ENCODE measurements at places on chromosomes 5 and 9.

- no peak for DNase-seq
Observed at GRCh38 chr5:115022303-115022702, 147.4 kb downstream of the TRIM36 start.

- DNase-seq, result no peak
Observed at GRCh38 chr9:33146298-33146697, 20.8 kb downstream of the B4GALT1 start.

GRCh38 chr9:72554221-72554641 lies 32.8 kb downstream of the TMC1 start:
- no peak for DNase-seq

DNA sequence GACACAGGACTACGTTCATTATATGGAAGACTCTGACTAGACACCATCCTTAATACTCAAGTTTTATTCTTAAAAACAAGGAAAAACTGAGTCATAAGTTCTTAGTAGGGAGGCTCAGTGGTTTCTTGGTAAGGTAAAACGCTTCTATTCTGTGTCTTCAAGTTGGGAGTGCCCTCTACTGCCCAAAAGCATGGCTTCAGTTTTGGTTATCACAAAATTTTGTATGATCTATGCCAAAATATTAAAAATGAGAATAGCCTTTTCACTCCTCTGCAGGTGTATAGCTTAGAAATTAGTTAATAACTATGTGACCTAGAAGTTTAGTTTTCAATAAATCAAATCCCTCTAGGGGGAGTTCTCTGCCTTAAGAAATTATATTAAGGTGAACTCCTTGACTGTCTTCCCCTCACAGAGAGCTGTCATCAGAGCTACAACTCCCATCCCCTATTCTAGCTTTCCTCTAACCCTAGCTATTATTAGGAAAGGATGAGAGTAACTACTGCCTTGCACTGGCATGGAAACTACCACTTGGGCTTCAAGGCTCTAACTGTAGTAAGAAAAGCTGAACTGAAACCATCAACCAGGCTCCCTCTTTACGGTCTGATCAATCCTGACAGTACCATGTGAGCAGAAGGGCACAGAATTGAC lies 189.7 kb downstream of the GNAQ start:
- DNase-seq, result no peak

Data from DMS79 treated with DMSO at 0.1 percent for 48 hours (cell line).